ENCODE measurements at places on chromosomes 6 and 20.

DNA sequence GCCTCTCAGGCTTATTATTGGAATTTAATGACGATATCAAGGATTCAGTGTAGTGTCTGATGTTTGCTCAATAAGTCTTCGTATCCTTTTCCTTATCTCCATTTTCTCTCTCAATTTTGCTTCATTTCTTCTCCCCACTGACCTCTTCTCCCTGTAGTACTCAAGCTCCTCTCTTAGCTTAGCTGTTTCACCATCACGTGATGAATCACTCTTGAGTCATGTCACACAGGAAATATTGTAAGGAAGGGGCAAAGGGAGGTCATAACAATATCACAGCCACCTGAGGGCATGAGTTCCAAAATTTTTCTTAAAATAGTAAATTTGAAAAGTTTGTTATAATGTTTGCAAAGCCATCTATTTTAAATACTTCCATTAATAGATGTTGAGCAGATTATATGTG is 392.2 kb upstream of the MARCKS start:
- DNase-seq, result no peak

DNA sequence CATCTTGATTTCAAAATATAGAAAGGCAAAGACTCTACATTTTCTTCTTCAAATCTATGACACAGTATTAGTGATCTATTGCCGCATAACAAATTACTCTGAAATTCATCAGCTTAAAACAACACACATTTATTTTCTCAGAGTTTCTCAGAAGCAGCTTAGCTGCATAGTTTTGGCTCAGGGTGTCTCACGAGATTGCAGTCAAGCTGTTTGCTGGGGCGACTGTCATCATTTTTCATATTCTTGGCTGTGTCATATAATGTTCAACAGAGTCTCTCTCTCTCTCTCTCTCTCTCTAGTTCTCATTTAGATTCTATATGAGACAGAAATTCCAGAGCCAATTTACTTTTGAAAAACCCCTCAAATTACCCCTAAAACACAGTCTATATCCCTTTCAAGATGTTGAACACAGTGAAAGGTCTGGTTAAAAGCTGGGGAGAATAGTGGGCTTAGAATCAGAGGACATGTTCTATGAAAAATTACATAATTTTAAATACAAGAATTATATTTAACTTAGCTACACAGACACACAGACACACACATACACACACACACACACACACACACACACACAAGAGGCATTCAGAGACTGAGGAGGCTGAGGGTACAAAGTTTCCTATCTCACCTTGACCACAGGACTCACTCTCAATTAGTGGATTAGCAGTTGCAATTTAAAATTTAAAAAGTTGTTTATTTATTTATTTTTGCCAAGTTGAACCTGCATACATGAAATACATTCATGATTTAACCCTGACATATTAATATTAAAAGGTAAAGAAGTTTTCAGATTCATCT is 86.7 kb downstream of the MKKS start:
- no peak for DNase-seq

DNA sequence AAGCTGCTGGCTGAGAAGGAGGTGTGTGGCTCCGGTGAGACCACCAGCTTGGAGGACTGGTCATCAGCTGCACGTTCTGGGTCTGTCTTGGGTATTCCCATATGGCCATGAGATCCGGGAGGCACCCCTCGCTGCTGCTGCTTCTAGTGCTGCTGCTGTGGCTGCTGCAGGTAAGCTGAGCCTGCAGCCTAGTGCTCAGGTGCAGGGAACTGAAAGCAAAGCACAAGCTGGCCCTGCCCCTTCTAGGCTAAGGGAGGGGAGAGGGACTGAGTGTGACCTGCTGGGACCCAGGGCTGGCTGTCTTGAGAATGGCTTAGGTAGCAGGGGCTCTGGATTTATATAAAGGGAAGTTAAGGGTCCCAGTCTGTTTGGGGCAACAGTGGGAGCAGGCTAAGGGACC is 403 bp downstream of the CDH26 start:
- DNase-seq, result no peak

DNA sequence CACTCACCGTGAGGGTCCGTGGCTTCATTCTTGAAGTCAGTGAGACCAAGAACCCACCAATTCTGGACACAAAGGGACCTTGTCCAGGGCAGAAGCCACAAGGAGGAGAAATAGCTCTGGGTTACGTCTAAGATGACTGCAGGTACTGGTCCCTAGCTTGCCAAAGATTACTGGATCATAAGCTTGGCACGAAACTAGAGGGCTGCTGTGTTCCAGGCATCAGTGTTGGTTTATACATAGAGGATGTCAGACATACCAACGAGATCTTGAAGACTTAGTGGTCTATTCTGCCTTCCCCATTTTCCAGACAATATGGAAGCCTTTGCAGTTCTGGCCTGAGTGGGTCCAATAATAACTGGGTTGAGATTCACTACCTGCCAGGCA is 175.7 kb downstream of the TBX18 start:
- DNase-seq, result no peak

DNA sequence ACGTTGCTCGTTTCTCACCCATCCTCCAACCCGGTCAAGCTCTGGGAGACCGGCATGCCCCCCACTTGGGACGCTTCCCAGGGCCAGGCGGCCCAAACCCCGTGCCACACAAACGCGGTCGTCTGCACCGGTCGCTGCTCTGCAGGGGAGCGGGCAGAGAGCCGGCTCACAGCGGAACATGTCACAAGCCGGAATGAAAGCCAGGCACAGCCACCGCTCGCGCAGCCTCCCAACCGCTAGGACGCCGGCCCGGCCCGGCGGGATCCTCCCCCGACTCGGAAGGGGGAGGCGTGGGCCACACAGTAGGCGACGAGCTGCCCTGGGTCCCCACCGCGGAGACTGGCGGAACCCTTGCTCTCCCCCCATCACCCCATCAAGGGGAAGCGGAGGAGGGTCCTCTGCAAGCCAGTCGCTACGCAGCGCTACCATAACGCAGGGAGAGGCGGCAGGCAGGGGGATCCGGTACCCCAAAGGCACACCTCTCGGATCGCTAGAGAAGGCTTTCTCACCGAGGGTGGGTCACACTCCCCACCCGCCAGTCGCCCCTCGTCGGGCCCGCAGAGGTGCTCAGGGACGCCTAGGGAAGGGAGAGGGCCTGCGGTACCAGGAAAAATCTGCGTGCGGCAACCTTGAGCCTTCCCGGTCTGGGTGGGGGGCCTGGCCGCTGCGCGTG is 768.4 kb upstream of the DEFB115 start:
- DNase-seq, result no peak

DNA sequence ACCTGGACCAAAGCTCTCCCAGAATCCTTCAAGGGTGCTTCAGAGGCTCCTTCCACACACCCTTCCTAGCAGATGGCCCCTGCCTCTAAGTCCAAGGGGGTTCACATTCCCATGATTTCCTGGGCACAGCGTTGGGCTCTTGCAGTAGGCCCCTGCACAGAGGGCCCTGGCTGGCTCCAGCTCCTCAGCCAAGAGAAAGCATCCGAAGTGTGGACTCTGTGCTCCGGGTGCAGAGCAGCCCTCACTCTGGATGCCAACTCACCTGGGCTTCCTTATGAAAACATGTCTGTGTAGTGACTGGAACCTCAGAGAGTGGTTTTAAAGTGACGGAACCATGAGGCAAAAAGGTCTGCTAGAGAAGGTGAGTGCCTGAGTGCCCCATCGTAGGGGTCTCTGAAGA is 11.6 kb downstream of the YTHDF1 start:
- no peak for DNase-seq

GRCh38 chr6:105851113-105851580 is 235.0 kb upstream of the PRDM1 start:
- no peak for DNase-seq

DNA sequence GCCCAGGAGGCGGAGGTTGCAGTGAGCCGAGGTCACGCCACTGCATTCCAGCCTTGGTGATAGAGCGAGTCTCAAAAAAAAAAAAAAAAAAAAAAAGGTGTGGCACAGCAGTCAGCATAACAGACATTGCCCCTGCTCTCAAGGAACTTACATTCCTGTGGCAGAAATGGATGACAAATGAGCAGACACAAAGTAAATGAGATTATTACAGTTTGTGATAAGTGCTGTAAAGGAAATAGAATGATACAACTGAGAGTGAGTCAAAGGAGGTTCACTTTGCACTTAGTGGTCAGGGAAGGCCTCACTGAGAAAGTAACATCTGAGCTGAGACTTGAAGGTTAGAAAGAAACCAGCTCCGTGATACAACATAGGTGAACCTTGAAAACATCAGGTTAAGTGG is 36.4 kb downstream of the CEP250 start:
- no peak for DNase-seq

- peak; percentile 5 for DNase-seq
These were observed 1.5 kb downstream of the ID4 start for GRCh38 chr6:19838442-19839236.

Data from stimulated activated CD4-positive, alpha-beta T cell treated with anti-CD3 and anti-CD28 coated beads, Interleukin-15, amount 100 ng/mL, for 24 hours (primary cell).